ENCODE measurements at places on chromosomes 6 and 20.

DNA sequence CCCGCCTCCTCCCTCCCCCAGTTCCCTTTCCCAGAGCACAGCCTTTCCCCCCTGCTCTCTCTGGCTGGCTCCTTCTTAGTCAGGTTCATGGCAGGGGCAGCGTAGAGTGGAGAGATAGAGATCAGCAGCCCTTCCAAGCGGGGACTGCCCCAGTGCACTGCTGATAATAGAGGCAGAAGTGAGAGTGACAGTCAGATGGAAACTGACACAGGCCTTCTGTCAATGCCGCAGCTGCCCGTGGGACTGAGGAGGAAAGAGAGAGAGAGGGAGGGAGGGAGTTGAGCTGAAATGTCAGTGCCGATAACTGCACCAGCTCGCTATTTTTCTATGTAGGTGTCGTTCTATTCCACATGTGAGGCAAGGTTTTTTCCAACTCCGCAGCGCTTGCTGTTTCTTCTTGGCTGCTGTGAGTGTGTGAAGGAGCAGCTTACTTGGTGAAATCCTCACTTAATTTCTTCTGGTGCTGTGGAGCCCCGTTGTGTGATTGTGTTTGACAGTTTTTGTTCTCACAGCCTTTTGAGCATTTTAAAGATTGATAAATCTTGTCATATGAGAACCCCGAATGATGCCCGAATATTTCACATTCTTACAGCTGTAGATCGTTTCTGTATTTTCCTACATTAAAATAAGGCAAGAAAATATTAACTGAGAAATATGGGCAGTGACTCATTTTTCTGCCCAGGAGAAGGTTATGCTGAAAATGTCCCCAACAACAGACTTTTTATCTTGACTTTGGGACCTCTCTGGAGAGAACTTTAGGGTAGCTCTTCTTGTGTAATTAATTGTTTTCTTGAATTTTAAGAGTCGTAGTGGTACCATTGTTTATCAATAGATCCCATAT lies 386.4 kb upstream of the MMS22L start:
- DNase-seq, result no peak

- DNase-seq, result no peak
Measured at GRCh38 chr20:32877507-32877906, 18.8 kb downstream of the EFCAB8 start.

GRCh38 chr6:5203546-5203945 lies 57.2 kb downstream of the LYRM4 start:
- DNase-seq, result no peak

- DNase-seq, result no peak
Measured at GRCh38 chr6:119587537-119587936, 238.0 kb upstream of the MAN1A1 start.

All from stimulated activated CD8-positive, alpha-beta memory T cell treated with anti-CD3 and anti-CD28 coated beads, Interleukin-7, amount 100 ng/mL, for 24 hours (primary cell).